NCI-H774 (cell line): ENCODE measurements at places on chromosomes 1 and 21.
A peak's percentile ranks its signal among the peaks of the same experiment; 100 is the strongest.

DNA sequence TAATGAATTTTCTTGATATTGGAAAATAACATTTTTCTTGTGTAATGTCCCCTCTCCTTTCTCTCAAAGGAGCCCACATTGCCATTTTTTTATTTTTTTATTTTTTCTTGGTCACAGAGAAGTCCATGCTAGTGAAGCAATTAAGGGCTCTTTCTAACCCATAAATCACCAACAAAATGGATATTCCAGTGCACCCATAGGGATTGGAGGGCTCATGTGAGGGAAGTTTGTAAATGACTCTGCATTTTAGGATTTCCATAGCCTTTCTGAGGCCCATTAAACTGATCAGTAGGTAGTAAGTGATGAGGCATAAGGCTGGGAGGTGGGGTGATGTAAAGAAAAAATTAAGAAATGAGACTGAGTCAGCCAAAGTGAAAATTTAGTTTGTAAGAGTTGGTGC, 55.9 kb upstream of the JAK1 start:
- no peak for DNase-seq

GRCh38 chr1:28456078-28456477, 49.8 kb upstream of the RCC1 start:
- no peak for DNase-seq

DNA sequence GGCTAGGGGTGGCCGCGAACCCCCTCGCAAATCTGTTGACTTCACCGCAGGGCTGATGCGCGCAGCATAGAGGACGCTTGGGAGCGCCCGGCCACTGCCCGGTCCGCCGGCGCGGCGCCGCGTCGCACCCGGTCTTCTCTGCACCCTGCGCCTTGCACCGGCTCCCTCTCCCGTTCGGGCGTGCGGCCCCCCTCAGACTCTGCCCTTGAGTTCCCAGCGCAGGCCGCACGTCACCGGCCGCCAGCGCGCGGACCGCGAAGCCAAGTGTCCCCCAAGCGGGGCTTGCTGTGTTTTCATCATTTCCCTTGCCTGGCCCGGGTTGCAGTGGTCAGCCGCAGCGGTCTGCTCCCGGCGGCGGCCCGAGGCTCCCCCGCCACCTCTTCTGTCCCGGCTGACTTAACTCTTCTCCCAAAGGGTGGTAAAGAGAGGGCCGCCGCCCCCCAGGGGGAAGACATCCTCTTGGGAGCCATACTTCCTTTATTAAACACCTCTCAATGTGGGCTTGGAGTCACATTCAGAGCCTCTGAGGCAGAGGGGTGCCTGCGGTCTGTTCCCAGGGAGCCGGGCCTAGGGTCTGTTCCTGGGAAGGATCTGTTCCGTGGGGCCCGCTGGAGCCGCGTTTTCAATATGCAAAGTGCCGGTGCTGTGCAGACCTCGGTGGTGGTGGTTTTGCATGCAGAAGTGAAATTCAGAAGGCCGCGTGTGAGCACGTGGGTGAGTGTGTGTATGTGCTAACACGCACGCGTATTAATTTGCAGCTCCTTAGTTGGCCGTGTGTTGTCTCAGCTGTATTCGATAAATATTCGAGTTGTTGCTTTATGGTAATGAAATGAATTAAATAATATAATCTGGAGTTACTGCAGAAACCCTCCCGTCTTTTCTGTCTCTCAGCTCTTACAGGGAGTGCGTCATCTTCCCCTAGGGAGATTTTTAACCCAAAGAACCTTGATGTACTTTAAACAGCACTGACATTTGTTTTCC, 17.6 kb downstream of the PBX1 start:
- no peak for DNase-seq

DNA sequence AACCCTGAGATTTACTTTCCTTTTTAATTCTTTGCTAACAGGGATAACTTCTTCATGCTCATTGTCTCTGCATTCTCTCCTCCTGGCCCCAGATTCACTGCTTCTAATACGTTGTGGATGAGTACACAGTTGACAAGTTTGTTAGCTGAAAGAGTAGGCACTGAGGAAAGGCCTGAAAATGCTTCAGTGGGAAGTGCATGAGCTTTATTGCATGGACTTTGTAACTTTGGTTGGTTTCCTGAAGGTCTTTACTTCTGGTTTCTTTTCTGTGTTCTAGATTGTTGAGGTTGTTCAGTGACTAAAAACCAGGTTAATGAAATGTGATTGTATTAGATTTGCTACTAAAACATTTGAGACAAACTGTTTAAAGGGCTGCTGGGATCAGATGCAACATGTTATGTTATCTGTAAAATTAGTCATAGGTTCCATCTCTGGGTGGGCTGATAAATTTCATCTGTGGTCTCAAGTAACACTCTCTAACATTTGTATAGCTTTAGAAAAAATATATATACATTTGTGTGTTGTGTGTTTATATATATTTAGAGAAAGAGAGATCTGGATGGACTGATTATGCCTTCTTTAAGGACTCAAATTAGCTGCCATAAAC, 19.1 kb downstream of the LRIG2 start:
- no peak for DNase-seq

DNA sequence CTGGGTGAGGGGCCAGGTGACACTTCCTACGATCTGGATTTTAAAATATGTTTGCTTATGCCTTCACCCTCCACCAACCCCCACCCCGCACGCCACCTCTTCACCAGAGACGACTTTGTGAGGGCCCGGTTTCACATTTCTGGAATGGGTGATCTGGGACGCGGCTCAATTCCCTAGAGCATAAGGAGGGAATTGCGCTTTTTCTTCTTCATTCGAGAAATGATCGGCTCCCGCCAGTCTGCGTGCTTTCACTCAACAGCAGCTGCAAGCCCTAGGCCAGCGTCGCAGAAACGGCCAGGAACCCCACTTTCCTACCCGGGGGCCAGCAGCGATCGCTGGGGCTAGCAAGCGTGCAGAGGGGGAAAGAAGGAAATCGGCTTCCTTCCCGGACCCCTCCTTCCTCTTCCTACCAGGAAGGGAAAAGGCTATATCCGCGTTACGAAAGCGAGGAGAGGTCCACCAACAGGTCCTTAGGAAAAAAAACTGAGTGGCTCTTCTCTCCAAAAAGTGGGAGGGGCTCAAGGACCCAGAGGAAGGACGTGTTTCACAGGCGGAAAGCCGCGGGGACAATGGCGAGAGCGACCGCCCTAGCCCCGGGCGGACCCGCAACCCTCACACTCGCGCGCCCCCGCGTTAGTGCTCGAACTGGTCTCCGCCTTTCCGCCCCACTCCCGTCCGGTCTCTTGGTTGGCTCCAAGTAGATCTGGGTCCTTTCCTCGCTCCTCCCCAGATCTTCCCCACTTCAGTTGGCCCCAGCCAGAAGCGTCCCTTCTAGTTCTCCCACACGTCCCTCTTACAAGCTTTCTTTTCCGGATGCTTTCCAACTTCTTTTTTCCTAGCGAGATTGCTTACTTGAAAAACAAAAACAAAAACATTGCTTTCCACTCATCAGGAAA, 1.1 kb upstream of the ADAMTS1 start:
- DNase-seq: no peak

DNA sequence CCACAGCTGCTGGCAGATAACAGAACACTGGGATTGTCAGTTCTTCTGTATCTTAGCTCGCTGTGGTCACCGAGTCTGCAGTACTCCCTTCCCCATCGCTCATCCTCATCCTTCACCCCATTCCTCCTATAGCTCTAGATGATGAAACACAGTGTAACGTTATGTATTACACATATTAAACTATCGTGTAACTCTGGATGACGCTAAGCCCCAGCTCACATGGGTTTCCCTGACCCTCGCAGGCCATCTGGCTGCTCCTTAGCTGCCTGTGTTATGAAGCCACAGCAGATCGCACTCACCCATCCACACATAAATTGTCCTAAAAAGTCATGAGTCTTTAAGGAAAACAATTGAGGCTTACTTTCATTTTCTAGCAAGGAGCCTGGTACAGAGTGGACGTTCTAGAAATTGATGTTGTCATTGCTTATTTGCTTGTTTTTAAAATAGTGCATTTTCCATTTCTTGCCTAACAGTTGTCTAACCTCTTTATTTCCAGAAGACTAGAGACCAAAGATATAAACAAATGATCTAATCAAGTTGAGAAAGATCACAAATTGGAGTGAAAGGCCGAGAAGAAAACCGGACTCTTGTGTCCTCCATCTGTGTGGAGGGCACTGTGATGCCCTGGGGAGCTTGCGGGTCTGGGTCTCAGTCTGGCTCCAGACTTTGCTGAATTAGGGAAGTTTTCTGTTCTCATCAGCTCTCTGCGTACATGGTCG, 24.3 kb upstream of the PCP4 start:
- DNase-seq: no peak

DNA sequence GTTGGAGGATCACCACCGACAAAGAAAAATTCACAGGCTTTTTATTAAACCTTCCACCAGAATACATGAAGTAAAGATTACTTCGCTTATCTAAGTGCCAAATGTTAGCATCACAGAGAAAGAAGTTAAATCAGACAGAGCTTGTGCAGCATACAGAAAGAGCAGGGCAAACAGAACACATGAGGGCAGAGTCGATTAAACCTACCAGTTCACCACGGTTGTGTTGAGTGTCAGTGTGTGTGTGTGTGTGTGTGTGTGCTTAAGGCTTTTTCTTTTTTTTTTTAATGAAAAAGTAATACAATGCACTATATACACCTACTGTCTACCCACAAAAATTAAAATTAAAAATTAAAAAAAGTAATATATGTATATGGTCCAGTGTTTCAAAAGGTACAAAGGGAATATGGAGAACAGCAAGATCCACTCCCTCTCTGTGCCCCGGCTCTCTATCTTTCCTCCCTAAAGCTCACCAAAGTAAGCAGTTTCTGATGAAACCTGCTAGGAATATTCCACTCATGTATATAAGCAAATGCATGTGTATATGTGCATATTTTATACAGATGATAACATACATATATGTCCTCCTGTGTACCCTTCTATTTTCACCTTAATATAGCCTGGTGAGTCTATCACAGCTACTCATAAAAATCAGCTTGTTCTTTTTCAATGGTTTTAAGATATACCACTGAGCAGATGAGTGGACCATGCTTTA, 17.7 kb downstream of the YIPF1 start:
- DNase-seq: no peak

GRCh38 chr1:108124023-108124422, 76.1 kb downstream of the SLC25A24 start:
- no peak for DNase-seq

- no peak for DNase-seq
Observed at GRCh38 chr21:36471254-36471723, 8.6 kb downstream of the CLDN14 start.

DNA sequence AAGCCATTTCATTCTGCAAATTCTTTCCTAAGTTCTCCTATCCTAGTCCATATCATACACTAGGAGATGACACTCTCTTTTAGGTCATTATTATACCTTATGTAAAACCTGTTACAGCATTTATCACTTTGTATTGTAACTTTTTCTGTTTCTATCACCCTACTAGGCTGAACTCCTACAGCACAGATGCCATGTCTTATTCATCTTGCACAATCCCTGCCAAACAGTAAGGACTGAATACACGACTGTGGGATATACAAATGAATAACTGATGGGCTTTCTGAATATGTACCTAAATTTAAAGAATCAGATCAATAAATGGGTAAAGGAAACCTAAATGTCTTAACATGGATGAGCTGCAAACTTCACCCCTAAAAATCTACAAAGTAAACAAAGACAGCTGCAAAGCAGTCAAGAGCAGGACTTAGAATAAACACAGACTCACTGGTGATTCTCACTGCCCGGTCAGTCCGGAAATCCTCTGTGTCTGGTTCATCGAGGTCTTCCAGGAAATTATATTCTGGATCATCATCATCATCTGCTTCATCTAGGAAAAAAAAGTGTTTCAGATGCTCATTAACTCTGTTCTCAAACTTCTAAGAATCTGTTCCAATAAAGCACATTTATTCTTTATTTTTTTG, 62.3 kb downstream of the GON4L start:
- peak; percentile 20 for DNase-seq

GRCh38 chr21:41164981-41165655, 2.8 kb upstream of the BACE2 start:
- no peak for DNase-seq

GRCh38 chr1:177328251-177328650, 157.5 kb downstream of the BRINP2 start:
- no peak for DNase-seq
